Left lung (tissue), 14 donors: ENCODE measurements at places on chromosomes 3 and 15.

- DNase-seq: no peak
Observed at GRCh38 chr3:52272831-52273230, 5.6 kb downstream of the WDR82 start.

DNA sequence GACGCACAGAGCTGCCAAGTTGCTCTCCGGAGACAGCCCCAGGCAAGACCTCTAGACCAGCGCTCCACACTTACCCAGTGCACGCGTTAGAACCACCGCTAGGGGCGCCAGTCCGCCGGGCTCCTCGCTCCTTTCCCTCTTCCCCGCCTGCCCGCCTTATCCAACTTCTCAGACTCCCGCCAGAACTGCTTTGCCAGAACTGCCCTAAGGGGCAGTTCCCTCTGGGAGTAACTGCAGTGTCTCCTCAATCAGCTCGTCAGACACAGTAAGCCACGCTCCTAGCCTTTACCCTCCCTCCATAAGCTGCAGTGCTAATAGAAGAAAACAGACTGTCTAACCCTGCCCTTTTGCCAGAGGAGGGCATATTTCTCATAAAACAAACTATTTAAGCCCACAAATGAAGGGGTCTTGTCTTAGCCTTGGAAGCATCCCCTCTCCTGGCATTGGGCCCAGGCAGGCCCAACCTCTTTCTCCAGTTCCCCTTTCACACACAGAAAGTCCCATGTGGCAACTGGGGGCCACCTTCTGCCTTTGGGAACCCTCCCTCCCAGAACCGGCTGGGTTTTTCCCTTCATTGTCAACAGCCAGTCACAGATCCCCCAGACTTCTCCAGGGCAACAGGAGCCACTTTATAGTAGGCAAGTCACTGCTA is 3.7 kb downstream of the BMF start:
- DNase-seq: peak; percentile 97

- no peak for DNase-seq
Observed at GRCh38 chr15:71136159-71136783, 21.0 kb downstream of the THSD4 start.

DNA sequence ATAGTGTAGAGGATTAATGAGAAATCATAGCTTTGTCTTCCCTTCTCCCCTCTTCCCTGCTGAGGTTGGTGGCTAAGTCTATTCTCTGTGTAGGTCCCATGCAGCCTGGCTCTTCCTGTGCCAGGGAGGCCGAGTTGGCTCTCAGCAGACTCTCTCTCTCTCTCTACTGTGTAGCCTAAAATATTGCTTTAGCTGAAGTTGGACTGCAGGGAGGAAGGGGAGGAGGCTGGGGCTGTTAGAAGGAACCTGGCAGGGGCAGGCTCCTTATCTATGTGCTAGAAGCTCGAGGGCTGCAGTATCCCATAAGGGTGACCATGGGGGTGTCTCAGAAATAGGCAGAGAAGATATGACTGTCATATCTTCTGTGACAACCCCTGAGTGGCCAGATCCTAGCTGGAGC is 160.8 kb downstream of the EPHB1 start:
- DNase-seq: no peak

DNA sequence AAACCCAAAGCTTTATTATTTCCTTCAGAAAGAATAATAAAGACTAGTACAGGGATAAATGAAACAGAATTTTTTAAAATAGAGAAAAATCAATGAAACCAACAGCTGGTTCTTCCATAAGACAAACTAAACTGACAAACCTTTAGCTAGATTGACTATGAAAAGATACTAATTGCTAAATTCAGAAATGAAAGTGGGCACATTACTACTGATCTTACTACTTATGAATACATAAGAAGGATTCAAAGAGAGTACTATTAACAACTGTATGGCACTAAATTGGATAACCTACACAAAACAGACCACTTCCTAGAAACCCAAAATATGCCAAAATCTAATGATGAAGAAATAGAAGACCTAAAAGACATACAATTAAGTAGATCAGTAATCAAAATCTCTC is 278.2 kb downstream of the ISL2 start:
- no peak for DNase-seq
